Left cardiac atrium (tissue), 4 donors: ENCODE measurements at places on chromosomes 12 and 14. TPM values are rescaled to one million over a fixed set of nuclear protein-coding genes. Genes with fewer than 3 reads are reported as not detected.

IRAK4 gene
- total RNA-seq = 9.7 TPM

SYNE2 gene
- 173 TPM for total RNA-seq

NOPCHAP1 gene
- total RNA-seq = 10.5 TPM

C12orf54 gene
- total RNA-seq = not detected

NRIP2 gene
- 2.8 TPM for total RNA-seq

EPYC gene
- not detected for total RNA-seq

INSM2 gene
- not detected for total RNA-seq

MCRS1 gene
- total RNA-seq = 63.2 TPM

ANKRD9 gene
- total RNA-seq = 160 TPM

CLEC6A gene
- total RNA-seq = not detected

TRIM9 gene
- total RNA-seq = 0.24 TPM

USP44 gene
- 2.3 TPM for total RNA-seq

ASPG gene
- 92.0 TPM for total RNA-seq

PZP gene
- total RNA-seq = 0.68 TPM

KRT77 gene
- total RNA-seq = not detected

ZNF641 gene
- 14.4 TPM for total RNA-seq

VPS33A gene
- total RNA-seq = 10.7 TPM
